ENCODE measurements at places on chromosomes 12 and 14. TPM values are rescaled to one million over a fixed set of nuclear protein-coding genes. Genes with fewer than 3 reads are reported as not detected.
A peak's percentile ranks its signal among the peaks of the same experiment; 100 is the strongest.

DNA sequence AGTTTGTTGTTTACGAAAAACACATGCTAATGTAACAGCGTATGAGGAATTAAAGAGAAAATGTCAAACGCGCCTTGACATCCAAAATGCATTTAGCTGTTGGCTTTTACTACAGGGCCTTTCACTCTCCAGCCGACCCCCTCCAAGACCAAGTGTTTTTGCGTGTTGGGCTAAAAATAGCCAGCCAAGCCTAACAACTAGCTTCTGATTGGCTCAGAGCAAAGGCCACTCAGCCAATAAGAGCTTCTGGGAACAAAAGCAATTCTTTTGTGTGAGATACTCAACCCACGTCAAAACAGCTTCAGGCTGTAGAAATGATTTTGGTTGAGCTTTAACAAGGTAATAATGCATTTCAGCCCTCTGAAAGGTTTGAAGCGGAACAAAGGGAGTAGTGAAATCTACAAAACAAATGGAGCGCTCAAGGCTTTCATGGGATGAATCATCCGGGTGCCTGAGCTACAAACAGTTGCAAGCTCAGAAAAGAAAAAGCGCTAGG, 198.7 kb upstream of the DCN start:
- DNase-seq: no peak

Gene TAS2R46
- 0.26 TPM for polyA plus RNA-seq

Gene SIX1
- not detected for polyA plus RNA-seq

- no peak for DNase-seq
Observed at GRCh38 chr12:98830657-98831056, 185.6 kb downstream of the APAF1 start.

Gene OR10P1
- polyA plus RNA-seq: not detected

DNA sequence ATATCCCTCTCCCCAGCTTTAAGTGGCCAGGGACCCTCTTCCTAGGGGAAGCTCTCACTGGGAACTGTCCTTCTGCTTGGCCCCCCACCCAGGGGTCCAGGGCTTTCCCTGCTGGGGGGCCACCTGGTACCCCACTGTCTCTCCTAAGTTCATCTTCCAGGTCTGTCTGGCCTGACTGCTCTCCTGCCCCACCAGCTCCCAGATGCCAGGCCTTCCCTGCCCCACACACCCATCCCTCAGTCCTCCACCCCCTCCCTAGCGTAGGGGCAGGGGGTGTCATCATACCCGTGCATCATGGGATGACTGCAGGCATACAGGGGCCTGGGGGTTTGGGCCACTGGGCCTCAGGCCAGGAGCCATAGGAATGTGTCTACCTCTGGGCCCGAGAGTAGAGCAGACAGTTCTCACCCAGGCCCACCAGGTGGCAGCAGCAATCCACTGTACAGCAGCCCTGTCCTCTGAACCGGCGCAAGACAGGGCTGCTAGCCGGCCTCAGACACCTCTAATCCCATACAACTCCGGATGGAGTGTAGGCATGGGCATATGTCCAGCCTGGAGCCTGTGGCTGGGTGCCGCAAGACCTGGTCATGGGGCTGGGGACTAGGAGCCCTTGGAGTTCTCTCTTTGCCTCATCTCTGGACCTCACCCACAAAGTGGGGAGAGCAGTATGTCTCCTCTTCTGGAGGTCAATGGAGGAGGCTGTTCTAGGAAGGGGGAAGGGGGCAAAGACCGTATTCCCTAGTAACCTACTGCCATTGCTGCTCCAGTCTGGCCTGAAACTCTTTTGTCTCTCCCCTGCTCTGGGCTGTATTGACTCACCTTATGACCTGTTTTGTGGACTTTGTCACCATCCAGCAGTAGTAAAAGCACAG, 10.0 kb upstream of the SMARCD1 start:
- peak; percentile 73 for DNase-seq

DNA sequence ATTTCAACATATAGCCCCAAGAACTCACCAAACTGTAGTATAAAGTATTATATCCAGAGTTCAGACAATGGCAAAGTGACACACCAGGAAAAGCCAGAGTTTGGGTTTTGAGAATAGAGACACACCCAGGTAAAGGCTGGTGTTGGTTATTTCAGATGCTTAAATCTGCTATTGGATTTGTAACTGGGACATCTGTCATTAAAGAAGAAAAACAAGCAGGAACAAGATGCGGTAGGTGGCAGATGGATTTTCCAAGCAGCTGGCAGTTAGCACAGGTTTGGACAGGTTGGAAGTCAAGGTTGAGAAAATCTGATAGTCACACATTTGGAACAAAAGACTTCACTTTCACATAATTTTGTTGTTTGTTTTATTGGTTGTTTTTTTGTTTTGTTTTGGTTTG, 14.4 kb upstream of the CDK17 start:
- no peak for DNase-seq

DNA sequence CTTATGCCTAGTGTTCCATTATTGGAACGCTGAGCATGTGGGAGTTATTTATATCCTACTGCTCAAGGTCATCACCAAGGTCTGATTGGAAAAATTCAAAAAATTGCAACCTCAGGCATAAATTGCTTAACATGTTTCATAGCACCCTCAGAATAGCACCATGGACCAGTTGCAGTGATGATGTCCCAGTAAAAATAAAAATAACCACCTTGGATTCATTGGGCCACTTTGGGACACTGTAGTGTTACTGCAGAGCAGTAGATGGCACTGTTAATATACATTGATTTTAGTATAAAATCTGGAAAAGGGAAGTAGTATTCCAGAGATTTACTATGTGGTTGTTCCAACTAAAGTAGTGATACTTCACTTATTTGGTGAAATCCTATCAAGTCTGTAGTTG, 31.0 kb upstream of the PTCSC3 start:
- no peak for DNase-seq

DNA sequence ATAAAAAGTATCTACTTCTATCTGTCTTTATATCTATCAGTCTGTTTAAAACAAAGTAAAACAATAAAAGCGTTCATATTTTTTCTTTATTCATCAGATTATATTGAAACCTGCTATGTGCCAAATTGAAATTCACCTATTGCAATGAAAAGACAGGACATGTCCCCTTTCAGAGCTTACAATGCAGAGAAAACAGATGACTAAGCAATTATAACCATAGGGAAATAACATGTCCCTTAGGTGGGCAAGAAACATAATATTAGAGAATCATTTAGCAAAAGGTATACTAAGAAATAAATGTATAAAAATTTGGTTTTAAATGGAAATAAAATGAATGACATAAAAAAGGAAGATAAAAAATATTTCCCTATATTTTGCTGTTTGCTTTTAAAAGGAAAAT, 1421.3 kb downstream of the FSCB start:
- no peak for DNase-seq

DNA sequence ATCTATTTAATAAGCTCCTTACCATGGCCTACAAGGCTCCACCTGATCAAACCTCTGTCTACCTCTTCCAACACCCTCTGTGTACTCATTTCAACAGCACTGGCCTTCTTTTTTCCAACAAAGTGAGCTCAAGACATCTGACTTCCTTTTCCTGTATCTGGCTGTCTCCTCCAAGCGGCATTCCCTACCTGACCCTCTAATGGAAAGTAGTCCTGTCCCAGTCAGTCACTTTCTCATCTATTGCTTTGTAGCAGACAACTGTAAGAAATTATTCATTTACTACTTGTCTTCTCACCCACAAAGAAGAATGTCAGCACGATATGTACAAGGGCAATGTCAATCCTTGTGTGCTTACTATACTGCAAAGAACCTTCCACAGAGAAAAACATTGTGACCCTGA, 149.6 kb downstream of the MED13L start:
- no peak for DNase-seq

GRCh38 chr14:41604721-41605531, 1.8 kb upstream of the LRFN5 start:
- DNase-seq: no peak
